ENCODE measurements at places on chromosomes 12 and 14.

- no peak for DNase-seq
Measured at GRCh38 chr12:70002912-70003255, 177.9 kb downstream of the MYRFL start.

GRCh38 chr12:24127919-24128721, 178.7 kb upstream of the SOX5 start:
- no peak for DNase-seq

DNA sequence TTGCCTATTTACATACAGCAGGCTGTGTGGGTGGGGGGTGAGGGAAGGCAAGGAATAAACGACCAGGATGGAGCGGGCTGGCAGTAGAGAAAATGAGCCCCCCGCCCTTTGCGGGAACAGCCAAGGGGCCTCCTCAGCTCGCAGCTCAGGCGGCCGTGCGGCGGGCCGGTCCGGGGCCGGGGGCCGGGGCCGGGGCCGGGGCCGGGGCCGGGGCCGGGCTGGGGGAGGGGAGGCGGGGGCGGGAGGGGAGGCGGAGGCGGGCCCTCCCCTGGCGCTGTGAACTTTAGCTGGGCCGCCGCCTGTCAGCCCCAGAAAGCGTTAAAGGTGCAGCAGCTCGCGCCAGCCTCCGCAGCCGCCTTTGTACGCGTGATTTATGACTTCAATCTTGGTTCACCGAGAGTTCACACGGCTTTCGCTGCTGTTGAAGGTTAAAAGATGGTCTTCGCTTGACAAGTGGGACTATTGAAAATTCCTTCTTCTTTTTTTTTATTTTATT, 28.8 kb downstream of the HOXC4 start:
- peak; percentile 32 for DNase-seq

- no peak for DNase-seq
Measured at GRCh38 chr14:58914279-58914855, 274.1 kb upstream of the DAAM1 start.

DNA sequence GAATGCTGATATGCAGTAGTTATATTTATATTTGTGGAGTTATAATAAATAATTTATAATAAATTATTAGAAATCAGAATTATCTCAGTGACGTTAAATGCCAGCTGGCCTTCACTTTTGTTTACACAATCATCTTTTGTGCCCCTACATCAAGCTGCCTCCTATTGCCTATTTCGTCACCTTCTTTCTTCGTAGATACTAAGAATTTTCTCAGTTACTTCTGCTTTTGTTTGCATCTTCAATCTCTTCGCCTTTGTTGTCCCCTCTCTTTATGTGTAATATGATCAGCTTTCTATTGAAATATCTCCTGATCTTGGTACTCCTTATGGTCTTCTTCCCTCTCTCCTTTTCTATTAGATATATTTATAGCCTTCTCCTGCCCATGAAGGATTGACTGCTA, 197.0 kb downstream of the ERC1 start:
- no peak for DNase-seq
